Thoracic aorta (tissue), 2 donors: ENCODE measurements at places on chromosomes 7 and 10. TPM values are rescaled to one million over a fixed set of nuclear protein-coding genes. Genes with fewer than 3 reads are reported as not detected.

CYP3A7 gene
- not detected for total RNA-seq

DNA sequence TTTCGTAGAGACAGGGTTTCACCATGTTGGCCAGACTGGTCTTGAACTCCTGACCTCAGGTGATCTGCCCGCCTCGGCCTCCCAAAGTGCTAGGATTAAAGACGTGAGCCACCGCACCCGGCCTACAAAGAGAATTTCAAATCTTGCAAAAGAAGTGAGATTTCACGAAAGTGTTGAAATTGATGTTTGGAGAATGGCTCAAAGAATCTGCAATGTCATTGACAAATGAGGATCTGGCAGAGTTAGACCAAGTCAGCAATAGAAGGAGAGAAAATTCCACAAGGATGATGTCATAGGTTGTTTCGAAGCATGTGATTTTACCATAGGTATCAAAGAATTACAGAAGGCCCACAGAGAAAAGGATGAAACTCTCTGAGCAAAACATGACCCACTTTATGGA, 71.7 kb downstream of the LYZL2 start:
- H3K4me1 ChIP-seq: peaks cover 15% of the 10 kb centered on the region
- DNase-seq: no peak
- no peak overlapping the region for H3K27ac ChIP-seq
- no peaks in the 10 kb centered on the region for H3K27me3 ChIP-seq

DNA sequence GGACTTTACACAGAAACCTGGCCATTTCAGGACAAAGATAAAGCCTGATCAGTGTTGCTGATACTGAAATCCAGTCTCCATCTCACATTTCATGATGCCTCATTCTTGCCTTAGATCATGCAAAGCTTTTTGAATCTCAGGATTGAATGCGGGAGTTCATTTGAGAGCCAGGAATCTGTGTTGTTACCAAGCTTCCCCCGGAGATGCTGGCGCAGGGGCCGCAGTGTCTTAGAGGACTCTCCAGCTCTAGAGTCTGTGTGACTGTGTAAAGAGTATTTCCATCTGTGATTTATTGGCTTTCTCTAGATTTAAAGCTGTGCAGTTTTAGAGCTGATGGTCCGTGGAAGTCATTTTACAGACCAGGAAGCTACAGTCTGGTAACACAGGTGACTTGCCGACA, 32.0 kb downstream of the LMTK2 start:
- H3K4me1 ChIP-seq: peaks cover 9% of the 10 kb centered on the region
- H3K27me3 ChIP-seq: no peaks in the 10 kb centered on the region
- H3K4me3 ChIP-seq: no peak overlapping the region
- H3K36me3 ChIP-seq: peaks cover 4% of the 10 kb centered on the region

COL26A1 gene
- 0.14 TPM for total RNA-seq

DNA sequence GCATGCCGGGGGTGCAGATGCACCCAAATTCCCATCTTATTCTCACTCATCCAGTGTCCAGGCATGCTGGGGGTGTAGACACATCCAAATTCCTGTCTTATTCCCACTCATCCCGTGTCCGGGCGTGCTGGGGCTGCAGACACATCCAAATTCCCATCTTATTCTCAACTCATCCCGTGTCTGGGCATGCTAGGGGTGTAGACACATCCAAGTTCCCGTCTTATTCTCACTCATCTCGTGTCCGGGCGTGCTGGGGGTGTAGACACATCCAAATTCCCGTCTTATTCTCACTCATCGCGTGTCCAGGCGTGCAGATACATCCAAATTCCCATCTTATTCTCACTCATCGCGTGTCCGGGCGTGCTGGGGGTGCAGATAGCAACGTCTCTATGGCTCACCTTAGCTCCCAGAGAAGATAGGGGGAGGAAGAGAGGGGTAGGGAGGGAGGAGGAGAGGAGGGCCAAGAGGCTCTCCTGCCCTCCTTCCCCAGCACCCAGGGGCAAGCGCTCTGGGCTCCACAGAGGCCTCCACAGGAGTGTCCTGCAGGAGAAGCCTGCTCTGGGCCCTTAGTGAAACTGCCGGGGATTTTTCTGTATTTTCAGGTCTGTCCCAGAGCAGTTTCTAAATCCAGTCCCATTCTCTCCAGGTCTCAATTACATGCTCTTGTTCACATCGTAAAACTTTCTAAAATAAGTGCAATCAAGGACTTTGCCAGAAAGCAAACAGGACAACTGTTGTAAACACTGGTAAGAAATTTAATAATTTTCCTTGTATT, 210.8 kb downstream of the DIP2C start:
- DNase-seq: no peak
- no peaks in the 10 kb centered on the region for H3K4me1 ChIP-seq
- no peaks in the 10 kb centered on the region for H3K27me3 ChIP-seq
- no peaks in the 10 kb centered on the region for H3K36me3 ChIP-seq

DNA sequence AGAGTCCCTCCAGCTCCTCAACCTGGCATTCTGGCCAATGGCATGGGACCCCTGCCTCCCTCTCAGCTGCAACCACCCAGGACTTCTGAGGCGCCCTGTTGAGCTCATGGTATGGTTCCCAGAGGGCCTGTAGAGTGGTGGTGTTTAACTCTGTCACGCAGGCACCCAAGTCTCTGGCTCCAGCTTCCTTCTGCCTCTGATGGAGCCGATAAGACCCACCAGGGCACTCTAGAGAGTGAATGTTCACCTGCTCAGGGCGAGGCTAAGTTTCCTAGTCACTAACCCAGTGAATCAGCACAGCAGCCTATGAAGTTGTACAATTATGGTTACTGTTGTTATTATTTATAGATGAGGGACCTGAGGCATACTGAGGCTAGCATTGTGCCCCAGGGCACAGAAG, 120.4 kb downstream of the ZMIZ1 start:
- no peak for DNase-seq
- H3K36me3 ChIP-seq: peaks cover 7% of the 10 kb centered on the region
- H3K4me1 ChIP-seq: peaks cover 34% of the 10 kb centered on the region
- no peak overlapping the region for H3K4me3 ChIP-seq
- no peak overlapping the region for H3K27ac ChIP-seq

DNA sequence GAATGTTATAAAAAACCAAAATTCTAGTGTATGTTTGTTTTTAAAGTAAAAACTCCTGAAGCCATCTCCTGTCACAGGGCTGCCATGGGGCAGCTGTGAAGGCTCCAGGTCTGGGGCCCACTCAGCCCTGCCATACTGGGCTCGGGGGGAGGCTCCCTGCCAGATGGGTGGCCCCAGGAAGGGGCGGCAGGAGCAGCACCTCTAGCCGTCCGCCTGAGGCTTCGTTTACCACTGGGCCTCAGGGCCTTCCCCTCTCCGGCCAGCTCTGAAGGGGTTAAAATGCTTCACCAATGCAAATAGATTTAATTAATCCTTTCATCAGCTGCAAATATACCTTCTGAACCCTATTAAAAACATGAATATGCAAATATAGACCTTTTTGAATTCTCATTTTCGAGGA, 139.0 kb downstream of the ELFN1 start:
- no peaks in the 10 kb centered on the region for H3K36me3 ChIP-seq
- no peaks in the 10 kb centered on the region for H3K27me3 ChIP-seq
- no peaks in the 10 kb centered on the region for H3K4me1 ChIP-seq
- H3K4me3 ChIP-seq: no peak overlapping the region
- H3K27ac ChIP-seq: no peak overlapping the region
- no peak for DNase-seq

SDHAF3 gene
- total RNA-seq: 1.1 TPM
